Activated CD4-positive, alpha-beta T cell treated with anti-CD3 and anti-CD28 coated beads, Interleukin-2, amount 50 U/mL, for 48 hours (primary cell): ENCODE measurements at places on chromosomes 4 and X.

DNA sequence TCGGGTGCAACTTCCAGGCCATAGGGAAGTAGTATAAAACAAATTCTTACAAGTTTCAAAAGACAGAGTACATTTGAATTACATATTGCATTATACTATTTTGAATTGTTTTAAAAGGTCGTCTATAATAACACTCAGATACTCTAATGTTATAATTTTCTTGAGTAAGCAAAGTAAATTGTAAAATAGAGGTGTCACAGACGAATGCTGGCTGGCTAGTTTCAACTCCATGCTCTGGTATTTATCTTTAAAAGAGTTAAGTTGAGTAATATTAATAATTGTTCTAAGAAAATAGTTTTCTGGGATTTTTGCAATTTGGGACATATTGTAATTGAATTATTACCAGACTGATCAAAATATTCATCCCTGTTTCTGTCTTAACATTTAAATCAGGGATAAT is 764.9 kb downstream of the TECRL start:
- no peak for DNase-seq

DNA sequence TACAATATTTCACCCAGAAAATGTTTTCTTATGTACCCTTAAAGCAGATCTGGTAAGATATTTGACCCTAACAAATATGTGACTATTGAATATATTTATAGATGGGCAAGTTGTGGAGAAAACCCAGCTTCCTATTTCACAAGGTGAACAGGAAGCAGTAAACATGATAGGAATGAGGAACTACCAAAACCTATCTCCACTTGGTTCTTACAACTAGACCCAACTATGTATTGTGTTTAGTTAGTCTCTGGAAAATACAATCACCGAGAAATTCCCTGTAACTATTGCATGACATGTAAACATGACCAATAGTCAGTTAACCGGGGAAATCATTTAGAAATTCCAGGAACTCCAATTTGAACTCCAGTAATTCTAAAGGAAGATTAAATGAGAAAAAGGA is 8.4 kb upstream of the RXFP1 start:
- no peak for DNase-seq

GRCh38 chr4:78551420-78552351 is at the start of gene ANXA3:
TSS of gene ANXA3 (plus strand) at chr4:78551770. CDS start at chr4:78554474, 2,704 bp downstream.
- peak; percentile 4 for DNase-seq

DNA sequence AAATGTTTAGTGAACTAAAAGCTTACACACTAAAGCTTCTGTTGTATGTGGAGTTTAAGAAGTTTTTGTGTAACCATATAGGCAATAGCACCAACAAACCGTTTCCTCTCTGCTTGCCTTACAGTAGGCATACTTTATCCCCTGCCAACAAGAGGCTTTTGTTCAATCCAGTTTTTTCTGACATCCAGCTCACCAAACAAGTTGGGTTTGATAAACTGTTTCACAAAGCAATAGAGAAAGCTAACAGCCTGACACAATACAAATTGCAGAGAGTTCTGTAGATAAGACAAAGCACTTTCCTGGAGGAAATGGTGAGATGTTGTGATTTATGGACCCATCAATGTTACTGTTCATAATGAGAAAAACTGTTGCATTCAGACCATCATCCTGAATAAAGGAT is 53.8 kb downstream of the PACRGL start:
- DNase-seq, result no peak

DNA sequence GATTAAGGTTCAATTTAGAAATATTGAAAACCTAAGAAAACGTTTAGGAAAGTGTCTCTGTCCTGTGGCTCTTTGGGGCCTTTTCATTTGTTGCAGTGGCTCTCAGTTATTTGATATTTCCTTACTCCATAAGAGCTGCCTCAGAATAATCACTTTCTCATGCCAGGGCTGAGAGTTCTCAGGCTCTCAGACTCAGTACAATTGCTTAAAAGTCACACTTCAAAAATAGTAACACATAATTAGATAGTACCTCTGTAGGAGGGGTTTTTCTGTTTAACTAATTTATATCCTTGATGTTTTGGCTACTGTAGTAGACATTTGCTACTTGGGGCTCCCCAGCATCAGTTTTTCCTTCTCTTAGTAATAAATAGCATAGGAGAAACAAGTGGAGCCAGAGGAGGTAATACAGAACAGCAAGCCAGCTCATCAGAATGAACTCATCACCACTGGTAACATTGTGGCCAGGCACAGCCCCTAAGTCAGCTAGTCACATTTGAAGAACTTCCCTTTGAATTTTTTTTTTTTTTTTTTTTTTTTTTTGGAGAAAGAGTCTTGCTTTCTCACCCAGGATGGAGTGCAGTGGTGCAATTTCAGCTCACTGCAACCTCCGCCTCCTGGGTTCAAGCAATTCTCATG is 8.0 kb upstream of the HNRNPD start:
- DNase-seq, result no peak

- DNase-seq, result no peak
Observed at GRCh38 chr4:183831683-183832082, 73.4 kb upstream of the STOX2 start.

GRCh38 chr4:74014332-74014731 is 15.9 kb upstream of the CXCL5 start:
- DNase-seq, result no peak

DNA sequence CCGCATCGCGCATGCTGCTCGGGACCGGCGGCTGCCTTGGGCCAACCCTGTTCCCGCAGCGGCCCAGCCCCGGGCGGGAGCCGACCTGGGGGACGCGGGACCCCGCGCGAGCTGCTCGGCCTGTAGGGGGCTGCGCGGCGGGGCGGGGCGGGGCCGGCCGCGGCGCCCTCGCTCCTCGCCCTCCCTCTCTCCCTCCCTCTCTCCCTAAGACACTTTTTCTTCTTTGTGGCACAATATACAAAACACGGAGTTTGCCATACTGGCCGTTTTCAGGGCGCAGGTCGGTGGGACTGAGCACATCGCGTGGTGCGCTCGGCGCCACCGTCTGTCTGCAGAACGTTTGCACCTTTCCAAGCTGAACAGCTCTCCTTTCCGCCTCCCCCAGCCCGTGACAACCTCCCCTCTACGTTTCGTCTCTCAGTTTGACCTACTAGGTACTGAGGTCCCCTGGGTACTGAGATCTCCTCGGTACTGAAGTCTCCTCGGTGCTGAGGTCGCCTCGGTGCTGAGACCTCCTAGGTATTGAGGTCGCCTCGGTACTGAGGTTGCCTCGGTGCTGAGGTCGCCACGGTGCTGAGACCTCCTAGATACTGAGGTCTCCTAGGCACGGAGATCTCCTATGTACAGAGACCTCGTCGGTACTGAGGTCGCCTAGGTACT is 261.1 kb upstream of the PLCXD1 start:
- peak; percentile 11 for DNase-seq

DNA sequence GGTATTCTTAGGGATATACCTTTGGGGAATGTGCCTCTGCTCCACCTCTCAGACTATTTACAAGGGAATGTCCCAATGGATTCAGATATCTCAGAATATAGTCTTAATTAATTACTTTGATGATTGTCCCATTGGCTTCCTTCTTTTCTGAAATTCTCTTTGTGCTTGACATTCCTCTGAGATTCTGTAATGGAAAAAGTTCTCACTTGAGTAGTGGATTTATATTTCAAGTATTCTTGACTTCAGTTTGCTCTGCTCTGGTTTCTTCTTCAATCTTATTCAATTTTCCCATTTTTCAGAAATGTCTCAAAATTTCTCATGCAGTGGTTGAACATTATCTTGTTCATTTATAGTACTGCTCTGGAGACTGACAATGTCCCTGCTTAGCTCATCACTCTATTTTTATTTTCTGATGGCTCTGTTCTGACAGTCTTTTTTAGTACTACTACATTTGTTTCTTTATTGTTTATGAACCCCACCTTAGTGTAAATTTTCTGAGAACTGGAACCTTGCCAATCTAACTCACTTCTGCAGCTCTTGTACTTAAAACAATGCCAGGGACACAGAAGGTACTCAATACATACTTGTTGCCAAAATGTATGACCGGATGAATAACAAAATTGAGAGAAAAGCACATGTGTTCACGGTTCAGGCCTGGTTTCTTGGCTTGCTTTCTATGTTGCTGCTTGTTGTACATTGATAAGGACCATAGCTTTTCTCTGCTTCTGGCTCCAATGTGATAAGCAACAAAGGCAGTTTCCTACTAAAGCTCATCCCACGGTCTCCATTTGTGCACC is 471.7 kb downstream of the GASK1B start:
- no peak for DNase-seq

DNA sequence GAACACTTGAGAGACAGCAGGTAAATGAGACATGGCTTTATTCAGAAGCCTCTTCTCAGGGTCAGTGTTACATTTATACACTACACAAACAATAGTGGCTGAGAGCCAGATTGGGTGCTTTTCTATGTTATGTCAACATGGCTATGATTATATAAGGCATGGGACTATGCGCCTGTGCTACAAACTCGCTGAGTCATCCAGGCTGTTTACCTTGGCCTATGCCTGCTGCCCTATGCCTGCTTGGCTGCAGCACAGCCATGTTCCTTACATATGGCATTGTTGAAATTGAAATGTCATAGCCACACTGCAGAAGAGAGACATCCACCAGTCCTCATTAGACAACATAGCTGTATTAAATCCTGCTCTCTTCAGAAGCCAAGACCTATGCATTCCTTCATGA is 236.3 kb upstream of the NWD2 start:
- no peak for DNase-seq

GRCh38 chrX:140440876-140441275 is 64.0 kb downstream of the SOX3 start:
- DNase-seq, result no peak

DNA sequence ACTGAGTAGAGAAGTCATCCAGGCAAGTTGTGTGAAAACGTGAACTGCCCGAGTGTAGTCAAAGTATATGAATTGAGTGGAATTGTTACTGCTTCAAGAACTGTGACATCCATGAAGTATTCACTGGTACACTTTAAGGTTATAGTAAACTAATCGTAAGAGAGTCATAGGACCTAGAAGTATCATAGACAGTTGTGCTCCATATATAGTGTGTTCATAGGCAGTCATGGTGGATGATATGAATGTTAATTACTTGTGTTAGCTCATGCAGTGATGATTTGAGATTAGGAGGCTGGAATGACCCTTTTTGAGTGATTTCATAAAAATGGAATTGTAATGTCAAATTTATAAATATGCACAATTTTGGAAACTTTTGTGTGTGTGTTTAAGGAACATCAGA is 81.3 kb upstream of the TLR2 start:
- DNase-seq, result no peak

DNA sequence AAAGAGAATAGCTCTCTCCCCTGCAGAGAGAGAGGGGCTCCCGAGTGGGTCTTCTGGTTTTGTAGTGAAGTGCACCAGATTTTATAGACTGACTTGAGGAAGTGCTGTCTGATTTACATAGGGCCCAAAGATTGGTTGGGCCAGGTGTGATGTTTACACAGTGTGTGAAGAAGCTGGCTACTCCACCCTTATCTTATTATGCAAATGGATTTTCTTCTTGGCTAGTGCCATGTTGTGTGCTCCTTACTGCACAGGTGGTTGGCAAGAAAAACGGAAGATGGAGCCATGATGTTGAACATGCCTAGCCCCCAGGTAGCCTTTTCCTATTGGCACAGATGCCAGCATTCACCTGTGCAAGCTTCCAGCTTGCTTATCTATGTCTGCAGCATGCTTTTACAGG is 112.4 kb upstream of the ARHGAP24 start:
- DNase-seq, result no peak

DNA sequence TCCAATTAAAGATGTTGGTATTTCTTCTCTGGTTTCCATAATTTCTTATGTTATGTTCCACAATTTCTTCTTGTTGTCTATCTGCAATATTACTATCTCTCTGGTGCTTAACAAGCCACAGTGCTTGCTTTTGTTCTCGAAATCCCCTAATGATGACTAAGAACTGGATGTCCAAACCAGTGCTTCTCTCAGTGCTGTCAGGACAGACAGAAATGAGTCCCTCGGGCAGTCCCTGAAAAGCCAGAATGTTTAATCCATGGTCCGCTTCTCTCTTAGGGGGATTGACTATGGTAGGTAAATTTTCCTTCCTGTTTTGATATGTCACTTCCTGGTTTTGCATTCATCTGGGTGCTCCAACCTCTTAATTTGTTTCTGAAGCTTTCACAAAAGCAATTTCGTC is 321.6 kb upstream of the PCDH10 start:
- DNase-seq, result no peak

GRCh38 chr4:150389896-150390530 is 191.9 kb upstream of the MAB21L2 start:
- no peak for DNase-seq

DNA sequence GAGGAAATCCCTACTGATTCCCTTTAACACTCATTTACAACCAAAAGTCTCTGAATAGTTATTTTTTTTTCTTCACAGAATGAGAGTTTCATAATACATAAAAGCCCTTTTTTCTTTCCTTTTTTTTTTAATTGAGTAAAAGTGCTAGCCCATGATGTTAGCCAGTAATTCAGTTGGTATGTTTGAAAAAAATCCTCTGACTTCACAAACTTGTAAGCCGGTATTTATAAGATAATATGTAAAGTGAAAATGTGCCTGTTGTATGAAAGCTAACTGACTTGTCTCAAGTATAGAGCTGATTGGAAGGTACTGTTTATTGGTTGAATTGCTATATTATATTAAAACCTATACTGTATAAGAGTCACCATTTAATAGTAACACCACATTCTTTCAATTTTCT is 70.2 kb upstream of the NEIL3 start:
- DNase-seq, result no peak

GRCh38 chr4:20288846-20289512 is 37.3 kb downstream of the SLIT2 start:
- no peak for DNase-seq

DNA sequence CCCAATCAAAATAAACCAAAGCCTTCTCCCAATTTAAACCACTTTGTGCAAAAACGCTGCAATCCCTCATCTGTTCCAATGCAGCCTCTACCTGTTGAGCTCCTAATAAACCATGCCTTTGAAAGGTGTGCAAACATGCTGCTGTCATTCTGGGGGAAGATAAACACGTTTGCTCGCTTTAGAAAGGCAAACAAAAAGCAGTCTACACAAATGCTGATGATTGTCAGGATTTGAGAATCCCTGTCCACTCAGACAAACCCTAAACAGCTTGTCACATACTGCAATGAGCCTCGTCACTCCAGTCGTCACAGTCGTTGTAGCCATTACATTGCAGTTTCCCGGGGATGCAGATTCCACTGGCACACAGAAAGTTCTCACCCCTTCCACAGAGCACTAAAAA is 145.2 kb downstream of the CORIN start:
- DNase-seq, result no peak

- DNase-seq, result no peak
Observed at GRCh38 chr4:100797791-100798190, 280.0 kb upstream of the EMCN start.
